ENCODE measurements at places on chromosomes 16 and 17. TPM values are rescaled to one million over a fixed set of nuclear protein-coding genes. Genes with fewer than 3 reads are reported as not detected.

The IKZF3 gene
- not detected for total RNA-seq

The TBC1D3B gene
- 2.4 TPM for total RNA-seq

The SLFN12L gene
- total RNA-seq = not detected

The CEMP1 gene
- total RNA-seq = not detected

The TCAP gene
- 1.0 TPM for total RNA-seq

The PRCD gene
- not detected for total RNA-seq

The CHST5 gene
- total RNA-seq = not detected

Measured in A549 treated with RU486 at 1 μM for 4 hours (cell line).